ENCODE measurements at places on chromosomes 4 and X.
A peak's percentile ranks its signal among the peaks of the same experiment; 100 is the strongest.

GRCh38 chr4:104163820-104164219 is 330.9 kb downstream of the CXXC4 start:
- DNase-seq = no peak

- no peak for DNase-seq
Measured at GRCh38 chr4:85725721-85726170, 250.8 kb downstream of the ARHGAP24 start.

DNA sequence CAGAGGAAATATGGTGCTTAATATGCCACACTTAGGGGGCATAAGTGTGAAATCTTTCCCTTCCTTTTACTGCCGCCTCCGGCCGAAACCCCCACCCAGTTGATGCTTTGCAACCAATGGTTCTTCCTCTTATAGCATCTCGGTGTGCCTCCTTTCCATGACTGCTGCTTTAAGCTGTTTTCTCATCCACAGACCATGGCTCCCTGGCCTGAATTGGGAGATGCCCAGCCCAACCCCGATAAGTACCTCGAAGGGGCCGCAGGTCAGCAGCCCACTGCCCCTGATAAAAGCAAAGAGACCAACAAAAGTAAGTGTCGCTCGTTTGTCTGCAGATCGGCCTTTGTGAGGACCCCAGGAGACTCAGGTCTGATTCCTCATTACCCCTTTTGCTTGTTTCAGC is 6.7 kb downstream of the SLC34A2 start:
- DNase-seq = no peak

DNA sequence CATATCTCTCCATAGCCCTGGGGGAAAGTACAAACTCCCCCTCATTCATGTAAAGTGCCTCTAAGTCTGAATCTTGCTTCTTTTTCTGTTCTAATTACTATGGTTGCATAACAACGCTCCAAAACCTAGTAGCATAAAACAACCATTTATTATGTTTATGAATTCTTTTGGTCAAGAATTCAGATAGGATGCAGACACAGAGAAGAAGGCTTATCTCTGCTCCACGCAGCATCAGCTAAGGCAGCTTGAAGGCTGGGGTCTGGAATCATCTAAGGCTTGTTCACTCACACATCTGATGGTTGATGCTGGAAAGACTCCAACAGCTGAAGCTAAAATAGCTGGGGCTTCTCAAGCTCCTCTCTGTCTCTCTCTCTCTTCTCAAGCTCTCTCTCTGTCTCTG is 564.5 kb downstream of the ZNF674 start:
- no peak for DNase-seq

- DNase-seq = no peak
Measured at GRCh38 chrX:23782455-23782854, 518 bp upstream of the SAT1 start.

DNA sequence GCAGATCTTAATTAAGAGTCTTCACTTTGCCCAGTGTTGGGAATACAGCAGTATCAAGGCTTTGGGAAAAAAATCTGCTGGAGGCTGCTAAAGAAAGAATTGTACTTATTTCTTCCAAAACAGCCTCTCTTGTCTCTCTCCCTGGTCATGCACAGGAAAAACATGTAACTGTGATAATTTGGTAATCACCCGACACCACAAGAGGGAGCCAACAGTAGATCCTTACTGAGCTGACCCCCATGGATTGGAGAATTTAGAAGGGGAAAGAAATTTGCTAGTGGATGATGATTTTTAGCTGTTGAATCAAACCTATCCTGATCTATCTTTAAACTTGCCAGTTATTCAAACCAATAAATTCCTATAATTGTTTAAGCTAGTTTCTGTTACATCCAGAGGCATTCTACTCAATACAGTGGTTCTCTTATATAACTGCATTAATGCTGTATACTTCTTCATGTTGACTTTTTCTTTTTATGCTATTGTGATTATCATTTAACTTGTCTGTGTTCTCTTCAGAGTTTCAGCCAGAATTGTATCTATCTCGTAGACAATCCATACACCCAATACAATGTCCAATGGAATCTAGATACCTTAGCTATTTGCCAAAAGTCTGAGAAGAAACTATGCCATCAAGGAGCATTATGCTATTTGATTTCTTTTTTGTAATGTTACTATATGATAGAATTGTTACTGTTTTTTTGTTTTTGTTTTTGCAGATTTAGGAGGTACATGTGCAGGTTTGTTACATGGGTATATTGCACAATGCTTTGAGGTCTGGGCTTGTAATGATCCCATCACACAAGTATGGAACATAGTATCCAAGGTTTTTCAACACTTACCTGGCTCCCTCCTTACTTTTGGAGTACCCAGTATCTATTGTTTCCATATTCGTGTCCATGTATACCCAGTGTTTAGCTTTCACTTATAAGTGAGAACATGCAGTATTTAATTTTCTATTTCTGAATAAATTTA is 31.3 kb upstream of the ARHGEF38 start:
- DNase-seq = peak; percentile 5

GRCh38 chrX:38103857-38104812 is 97.8 kb downstream of the SYTL5 start:
- no peak for DNase-seq

DNA sequence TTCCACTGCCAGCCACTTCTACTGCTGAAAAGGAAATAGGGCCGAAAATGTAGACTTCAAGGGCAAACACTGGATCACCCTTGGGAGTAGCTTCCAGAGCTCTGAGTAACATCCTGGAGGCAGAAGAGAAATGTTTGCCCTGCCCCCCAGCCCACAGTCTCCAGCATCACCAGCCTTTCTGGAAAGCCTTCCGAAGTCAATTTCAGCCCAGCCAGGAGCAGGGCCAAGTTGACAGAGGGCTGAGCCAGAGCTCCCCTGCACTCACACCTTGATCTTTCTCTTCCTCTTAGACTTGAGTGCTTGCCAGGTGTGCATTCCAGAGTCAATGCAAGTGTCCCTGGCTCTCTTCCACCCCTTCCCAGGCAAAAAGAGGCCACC is 35.2 kb downstream of the SLC25A5 start:
- DNase-seq = peak; percentile 71

DNA sequence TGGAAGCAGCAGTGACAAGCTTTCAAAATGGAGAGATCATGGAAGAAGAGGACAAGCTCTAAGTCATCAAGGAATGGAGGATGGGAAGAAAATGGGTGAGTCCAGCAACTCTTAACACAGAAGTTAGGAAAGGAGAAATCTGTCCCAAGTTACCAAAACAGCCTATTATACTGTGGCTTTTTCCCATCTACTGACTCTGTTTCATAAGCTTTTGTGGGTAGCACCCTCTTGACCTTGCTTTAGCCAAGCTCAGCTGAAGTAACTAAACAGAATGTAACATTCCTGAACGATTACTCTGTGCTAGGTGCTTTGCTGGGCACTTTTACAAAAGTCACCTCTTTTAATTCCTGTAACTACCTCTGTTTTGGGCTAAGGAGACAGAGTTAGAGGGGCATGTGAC is 54.9 kb downstream of the MAP7D2 start:
- peak; percentile 33 for DNase-seq

DNA sequence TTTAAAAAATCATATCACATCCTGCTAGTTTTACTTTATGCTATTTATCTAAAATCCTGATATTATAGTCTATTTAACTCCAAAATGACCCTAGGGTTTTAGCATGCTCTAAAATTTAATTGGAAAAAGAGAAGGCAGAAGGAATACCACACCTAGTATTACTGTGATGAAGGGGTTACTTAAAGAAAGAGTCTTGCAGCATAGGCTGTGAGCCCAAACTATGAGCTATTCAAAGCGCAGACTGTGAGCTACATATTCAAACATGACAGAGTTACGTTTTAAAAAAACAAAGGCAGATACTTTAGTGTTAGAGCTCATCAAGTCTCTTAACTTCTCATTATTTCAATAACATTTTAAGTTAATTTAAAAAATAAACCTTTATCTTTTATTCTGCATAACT is 247.7 kb upstream of the ETNPPL start:
- DNase-seq = no peak

GRCh38 chr4:144787365-144788258 is 141.7 kb downstream of the HHIP start:
- DNase-seq = no peak

GRCh38 chrX:68072041-68072440 is 361.3 kb downstream of the OPHN1 start:
- no peak for DNase-seq

- no peak for DNase-seq
Measured at GRCh38 chr4:139282721-139283075, 2.7 kb upstream of the MGARP start.

DNA sequence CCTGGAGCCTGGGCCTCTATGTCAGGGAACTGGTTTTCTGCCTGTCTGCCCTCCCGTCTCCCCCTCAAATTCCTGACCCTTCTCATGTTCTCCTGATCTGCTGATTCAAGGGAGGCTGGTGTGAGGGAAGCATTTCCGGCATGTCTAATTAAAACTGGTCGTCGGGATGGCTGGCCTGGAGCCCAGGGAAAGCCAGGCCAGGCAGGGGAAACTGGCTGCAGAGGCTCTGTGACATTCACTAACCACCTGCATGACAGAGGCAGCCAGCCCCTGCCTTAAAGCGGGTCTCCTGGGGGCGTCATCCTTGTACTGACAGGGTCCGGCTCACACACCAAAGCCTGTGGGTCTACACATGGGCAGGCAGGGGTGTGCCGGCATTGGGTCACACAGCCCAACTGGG is 35.2 kb downstream of the ABLIM2 start:
- DNase-seq = no peak

DNA sequence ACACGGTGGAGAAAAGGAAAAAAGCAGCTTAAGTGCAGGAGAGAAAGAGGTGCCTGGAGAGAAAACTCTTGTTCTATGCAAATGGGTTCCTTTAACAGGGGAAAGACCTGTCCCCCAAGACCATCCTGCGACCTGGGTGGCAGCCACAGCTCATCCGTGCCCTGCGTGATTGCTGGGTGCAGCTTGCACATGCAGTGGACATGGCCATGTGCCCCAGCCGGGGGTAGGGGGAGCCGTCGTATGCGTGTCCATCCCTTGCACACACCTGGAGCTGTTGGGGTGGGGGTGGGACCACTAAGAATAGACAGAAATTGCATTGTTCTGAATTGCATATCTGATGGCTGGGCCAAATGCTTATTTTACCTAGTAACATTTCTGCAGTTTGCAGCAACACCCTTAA is 171.9 kb downstream of the GUCY2F start:
- no peak for DNase-seq

GRCh38 chr4:162456106-162456505 is 292.3 kb upstream of the FSTL5 start:
- DNase-seq = no peak

- no peak for DNase-seq
Measured at GRCh38 chr4:176814770-176815169, 22.0 kb upstream of the VEGFC start.

- peak; percentile 38 for DNase-seq
Measured at GRCh38 chr4:26238778-26239679, 81.8 kb upstream of the RBPJ start.

- DNase-seq = no peak
Measured at GRCh38 chr4:122959441-122959840, 37.0 kb upstream of the NUDT6 start.

GRCh38 chr4:131002132-131002531 is 1906.2 kb downstream of the C4orf33 start:
- DNase-seq = no peak

DNA sequence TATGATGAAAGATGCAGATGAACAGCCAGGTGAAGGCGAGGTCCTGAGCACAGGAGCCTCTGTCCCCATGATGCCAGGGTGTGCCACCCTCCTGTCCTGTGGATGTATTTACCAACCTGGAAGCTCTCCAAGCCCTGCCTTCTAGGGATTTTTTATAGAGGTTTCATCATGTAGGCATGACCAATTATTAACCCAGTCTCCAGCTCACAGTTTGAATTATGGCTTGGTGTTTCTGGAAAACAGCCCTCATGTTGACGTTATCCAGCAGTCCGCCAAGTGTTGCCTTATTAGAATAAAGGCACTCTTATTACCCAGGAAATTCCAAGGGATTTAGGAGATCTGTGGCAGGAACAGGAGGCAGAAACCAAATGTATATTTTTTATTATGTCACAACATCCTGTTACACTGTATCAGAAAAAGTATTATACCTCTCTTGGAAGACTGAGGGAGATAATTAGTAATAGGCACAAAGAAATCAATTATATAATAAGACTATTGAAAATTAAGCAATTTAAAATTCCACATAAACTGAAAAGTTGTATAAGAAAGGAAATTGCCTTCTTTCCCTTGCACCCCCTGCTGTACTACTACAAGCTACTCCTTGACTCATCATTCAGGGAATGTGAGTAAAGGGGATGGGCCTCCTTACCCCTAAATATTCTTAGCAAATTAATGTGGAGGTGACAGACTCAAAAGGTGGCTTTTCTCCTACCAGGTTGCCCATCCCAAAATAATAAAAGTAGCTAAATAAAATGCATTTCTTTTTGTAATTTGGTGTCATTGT is 129.6 kb downstream of the ZNF330 start:
- DNase-seq = peak; percentile 57

DNA sequence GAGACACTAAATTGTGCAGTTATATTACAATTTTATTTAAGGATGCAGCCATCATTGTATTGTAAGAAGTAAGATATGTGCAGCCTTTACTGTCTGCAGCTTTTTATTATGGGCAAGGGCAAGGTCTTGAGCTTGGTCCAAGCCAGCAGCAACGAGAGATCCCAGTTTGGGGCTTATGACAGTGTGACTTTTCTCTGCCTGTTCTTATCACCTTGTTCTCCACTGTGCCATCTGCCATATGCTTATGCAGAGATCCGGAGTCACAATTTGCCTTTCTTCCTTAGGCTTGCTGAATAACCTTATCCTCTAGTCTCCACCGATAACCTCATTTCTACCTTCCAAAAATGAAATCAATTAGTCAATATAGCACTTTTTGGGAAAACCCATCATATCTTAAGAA is 30.4 kb downstream of the MAPK10 start:
- no peak for DNase-seq

GRCh38 chr4:30656828-30657227 is 63.3 kb upstream of the PCDH7 start:
- no peak for DNase-seq

GRCh38 chrX:31609130-31609529 is 537.3 kb upstream of the FTHL17 start:
- peak; percentile 24 for DNase-seq

- no peak for DNase-seq
Measured at GRCh38 chr4:130124066-130124465, 1028.1 kb downstream of the C4orf33 start.

DNA sequence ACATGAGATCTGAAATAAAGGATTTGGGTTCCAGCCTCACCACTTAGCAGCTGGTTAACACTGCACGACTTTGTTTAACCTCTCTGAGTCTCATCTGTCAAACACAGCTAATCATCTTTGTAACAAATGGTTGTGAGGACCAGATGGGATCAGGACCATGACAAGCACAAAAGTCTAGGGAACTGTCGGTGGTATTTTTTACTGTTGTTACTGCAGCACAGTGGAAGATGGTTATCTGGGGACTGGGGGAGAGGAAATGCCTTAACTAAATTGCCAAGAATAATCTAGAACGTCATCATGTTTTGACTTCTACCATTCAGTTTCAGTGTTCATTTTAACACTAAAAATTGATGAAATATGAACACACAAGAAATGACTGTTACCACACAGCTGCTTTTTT is 99.5 kb downstream of the ADGRA3 start:
- DNase-seq = no peak
